ENCODE measurements at places on chromosomes 5 and 9.

GRCh38 chr5:83528439-83528769, 56.9 kb downstream of the VCAN start:
- no peak for DNase-seq

DNA sequence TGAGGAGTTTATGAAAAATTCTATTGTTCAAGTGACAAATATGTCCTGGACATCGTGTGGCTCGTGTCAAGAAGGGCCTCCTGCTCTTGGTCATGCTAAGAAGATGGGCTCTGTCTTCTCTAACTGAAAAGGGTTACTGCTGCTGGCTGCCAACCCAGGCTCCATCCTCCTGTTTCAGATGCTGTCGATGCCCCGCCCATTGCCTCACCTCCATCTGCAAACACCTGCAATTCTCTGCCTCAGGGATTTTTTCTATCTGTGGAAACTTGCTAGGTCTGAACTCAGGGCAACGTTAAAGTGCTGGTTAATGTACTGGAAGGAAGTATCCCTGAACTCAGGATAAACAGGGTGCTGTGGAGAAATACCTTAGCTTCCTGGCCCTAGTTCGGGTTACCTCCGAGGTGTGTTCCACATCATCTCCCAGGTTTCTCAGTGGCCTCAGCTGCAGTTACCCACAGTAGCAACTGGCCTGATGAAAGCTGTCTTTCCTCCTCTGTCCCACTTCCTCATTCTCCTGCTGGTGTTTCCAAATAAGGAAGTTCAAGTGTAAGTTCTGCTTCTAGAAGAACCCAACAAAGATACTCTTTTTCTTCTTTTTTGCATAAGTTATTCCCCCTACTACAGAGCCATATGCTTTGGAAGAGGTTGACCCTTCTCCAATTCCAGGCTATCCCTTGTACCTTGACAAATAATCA, 151.7 kb upstream of the SMIM23 start:
- no peak for DNase-seq

GRCh38 chr9:107733523-107733894, 243.9 kb upstream of the KLF4 start:
- DNase-seq, result no peak

GRCh38 chr9:126694206-126695081, 80.7 kb downstream of the LMX1B start:
- DNase-seq, result no peak

GRCh38 chr5:43839218-43839617, 236.2 kb downstream of the NNT start:
- no peak for DNase-seq

- DNase-seq, result no peak
These were observed 297.8 kb upstream of the IRX2 start for GRCh38 chr5:3049261-3049660.

DNA sequence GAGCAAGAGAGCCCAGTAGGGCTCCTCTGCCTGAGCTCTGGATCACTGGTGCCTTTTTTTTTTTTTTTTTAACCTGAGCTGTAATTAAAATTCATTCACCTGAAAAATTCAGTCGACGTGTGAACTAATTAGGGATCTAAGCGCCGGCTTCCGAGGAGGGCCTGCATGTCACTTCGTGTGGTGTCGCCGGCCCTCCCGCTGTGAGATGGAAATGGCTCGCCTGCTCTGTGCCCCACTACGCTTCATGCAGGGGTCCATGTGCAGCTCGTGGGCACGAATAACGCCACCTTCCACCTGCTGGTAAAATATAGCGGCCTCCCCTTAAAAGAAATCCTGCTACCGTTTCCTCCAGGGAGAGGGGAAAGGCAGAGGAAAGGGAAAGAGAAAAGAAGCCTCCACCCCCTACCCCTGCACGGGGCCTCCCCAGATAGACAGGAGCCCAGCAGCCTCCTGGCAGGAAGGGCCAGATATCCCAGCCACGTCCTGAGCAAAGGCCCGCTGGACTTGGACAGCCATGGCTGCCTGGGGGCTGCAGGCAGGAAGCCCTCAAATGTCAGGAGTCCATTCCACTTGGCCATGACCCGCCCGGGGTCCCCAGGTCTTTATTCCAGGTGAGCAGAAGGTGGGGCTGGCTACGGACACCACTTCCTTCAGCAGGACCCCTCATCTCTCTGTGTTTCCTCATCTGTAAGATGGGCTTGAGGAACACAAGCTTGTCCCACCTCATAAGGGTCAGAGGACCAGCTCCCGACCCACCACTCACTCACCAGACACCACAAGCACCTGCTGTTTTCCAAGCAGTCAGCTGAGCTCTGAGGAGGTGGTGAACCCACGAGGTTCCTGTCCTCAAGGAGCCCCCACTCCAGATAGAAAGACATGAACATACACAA, 38.2 kb upstream of the ZNF354A start:
- DNase-seq, result no peak

- no peak for DNase-seq
These were observed 256.4 kb downstream of the ICE1 start for GRCh38 chr5:5678909-5679308.

DNA sequence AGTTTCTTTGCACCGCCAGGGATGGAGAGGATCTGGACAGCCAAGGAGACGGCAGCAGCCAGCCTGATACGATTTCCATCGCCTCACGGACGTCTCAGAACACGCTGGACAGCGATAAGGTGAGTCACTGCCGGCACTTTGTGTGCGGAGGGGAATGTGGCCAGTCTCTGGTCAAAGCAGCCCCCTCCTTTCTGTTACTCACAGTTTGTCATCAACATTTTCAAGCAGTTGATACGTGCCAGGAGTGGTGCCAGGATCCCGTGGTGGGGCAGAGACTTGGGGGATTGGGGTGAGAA, 175.1 kb upstream of the OTULINL start:
- no peak for DNase-seq

- no peak for DNase-seq
These were observed 9.6 kb downstream of the KIF2A start for GRCh38 chr5:62315376-62316175.

DNA sequence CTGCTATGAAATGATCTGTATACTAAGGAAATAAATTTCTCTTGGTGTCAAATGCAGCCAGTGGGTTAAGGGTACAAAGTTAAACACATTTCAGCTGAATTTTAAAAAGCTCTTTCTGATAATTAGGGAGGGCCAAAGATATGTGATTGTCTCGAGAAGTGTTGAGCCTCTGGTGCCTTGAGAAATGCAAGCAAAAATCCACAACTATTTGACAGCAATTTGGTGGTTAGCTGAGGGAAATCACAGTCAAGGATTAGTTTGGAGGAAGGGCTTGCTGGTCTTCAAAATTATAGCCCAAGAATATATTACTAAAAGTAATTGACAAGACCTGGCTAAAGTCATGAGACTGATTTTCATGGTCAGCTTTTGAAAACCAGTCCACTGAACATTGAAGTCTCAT, 255.7 kb upstream of the PPP1R2B start:
- no peak for DNase-seq

DNA sequence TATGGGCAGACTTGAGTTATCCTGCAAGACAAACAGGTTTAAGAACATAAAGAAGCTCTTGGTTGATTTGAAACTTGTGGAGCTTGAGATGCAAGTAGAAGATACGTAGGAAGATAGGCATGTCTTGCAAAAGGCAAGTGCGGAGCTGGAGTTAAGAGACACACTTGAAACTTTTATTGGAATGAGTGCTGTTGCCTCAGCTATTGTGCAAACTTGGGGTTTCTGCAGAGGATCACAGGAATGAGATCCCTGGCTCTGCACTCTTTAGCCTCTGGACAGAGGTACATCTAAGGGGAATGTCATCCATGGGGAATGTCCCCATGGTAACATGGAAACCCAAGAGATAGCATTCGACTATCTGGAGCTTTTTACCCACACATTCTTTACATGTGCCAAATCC, 121.1 kb downstream of the ADCY2 start:
- no peak for DNase-seq

GRCh38 chr5:27969157-27969556, 930.8 kb upstream of the CDH9 start:
- DNase-seq, result no peak

DNA sequence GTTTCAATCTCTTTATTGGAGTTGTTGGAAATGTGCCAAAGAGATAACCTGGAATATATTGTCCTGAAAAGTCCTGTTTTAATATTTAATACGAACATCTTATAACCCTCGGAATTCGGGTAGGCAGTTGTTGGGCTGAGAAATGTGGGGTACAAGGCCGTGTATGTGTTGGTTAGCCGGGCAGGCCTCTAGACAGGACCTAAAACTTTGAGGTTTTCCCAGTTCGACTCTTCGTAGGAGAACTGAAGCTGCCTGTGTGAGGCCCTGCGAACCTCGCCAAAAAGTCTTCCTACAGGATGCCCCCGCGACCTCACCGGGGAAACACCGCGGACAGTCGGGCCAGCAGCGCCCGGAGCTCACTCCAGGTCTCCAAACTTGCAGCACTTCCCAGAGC, 583 bp upstream of the TJP2 start:
- no peak for DNase-seq

GRCh38 chr5:142235050-142235797, 89.6 kb downstream of the SPRY4 start:
- no peak for DNase-seq

DNA sequence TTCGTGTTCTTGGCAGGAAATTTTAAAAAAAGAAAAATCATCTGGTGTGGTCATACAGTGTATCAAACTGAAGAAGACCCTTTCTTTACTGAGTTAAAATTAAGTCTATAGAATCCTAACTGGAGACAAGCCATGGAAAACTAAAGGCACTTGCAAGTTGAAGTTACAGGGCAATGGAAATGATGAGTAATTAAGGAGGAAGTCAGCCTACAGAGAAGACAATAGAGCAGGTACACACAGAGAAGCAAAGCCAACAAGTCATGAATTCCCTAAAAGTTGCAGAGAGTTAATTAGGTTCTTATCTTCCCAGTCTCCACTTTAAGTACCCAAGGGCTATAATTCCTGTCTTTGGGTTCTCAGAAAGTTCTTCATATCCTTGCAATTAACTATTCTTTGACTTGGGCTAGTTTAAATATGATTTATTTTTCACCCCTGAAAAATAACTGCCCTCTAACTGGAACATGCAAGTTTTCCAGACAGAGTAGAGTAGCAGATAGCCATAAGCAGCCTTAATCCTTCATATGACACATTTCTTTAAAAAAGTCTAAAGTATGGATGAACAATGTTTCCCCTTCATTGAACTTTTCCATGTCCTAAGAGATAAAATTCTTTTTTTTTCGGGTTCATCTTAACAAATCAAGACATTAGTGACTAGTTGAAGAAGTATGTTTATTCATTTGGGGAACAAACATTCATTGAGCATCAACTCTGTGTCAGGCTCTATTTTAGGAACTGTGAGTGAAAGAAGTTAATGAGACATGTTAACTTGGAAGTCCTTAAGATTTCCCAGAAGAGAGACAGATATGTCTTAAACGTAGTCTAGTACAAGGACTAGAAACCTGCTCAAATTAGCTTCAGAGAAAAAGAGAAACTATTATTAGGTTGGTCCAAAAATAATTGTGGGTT, 5.2 kb upstream of the ITGA2 start:
- no peak for DNase-seq

GRCh38 chr5:6525910-6526309, 77.3 kb downstream of the UBE2QL1 start:
- no peak for DNase-seq

DNA sequence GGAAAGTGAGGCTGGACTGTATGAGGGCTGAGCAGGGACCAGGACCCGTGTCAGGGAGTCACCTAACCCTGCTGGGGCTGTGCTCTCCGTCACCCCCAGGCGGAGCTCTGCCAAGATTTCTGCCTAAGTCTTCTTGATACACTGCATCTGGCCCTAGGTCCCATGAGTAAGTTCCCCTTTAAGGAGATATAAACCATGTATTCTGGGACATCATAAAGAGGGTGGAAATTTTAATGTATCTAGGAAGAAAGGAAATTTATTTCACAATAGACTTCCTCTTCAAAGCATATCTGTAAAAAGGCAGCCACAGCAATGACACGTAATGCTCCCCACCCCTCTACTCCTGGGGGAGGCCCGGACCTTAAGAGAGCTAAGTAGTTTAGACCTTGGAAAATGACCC, 183.4 kb downstream of the FBXL7 start:
- no peak for DNase-seq

DNA sequence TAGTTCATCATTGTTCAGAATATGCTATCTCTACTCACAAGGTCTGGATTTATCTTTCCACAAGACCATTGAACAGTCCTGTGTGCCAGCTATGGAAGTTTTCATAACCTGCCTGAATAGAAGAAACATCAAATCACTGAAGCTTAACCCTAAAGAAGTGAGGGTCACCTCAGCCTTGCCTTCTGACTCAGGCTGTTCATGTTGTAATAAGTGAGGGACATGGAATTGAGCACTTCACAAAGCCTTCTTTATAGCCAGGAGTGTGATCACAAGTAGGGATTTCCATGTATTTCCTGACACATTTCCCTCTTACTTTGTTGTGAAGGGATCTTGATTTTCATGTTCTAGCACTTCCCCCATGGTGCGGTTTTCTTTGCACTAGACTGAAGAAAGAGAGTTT, 577.5 kb upstream of the WWC1 start:
- DNase-seq, result no peak

DNA sequence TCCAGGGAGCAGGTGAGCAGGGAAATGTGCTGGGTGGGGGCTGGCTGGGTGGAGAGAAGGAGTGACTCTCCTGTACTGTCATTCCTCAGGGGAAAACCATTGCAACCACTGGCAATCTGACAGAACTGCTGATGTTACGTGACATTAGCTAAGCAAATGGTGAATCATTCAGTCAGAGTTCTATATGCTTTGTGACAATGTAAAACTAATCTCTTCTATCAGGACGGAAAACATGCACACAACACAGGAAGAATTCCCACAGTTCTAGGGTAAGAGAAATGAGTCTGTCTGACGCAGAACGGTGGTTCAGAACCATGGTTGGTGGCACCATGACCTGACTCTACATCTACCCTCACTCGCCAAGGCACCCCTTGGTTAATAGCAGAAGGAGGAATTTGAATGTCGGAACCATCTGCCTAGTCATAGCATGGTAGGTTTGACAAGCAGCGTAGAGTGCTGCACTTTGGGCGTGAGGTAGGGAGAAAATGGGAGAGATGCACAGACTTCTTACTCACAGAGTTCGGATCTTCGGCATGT, 243.6 kb upstream of the PANK3 start:
- no peak for DNase-seq

DNA sequence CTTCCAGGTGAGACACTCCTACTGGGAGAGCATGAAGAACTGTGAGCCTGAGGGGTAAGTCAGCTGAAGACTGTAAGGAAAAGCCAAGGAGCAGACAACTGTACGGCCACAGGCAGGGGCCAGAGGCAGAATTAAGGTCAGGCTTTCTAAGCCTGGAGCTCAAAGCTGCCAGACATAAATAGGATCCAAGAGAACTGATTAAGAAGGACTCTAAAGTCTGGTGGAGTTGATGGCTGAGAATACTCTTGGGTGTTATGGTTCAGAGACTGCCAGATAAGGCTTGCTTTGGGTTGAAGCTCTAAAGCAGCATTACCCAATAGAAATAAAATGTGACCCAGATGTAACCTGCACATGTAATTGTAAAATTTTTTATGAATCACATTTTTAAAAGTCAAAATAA, 12.2 kb downstream of the PDE8B start:
- no peak for DNase-seq
